ENCODE measurements at places on chromosomes 6 and 20.

DNA sequence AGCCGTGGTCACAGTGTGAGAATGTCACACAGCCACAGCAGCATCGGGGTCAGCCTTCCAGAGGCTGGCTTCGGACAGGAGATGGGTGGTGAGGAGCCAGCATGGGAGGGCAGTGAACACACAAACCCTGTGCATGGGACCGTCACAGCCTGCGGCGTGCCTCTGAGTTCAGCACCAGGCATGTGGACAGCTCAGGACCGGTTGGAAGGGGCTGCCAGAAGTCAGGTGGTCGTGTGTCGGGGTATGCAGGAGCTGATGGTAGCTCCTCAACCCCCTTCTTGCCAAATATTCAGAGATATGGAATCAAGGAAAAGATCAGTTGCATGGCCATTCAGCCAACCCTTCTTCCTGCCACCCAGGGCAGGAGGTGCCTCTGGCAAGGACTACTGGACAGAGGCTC is 28.2 kb downstream of the MYT1 start:
- DNase-seq = no peak

GRCh38 chr20:7180256-7181045 is 413.0 kb downstream of the BMP2 start:
- no peak for DNase-seq

GRCh38 chr6:37531026-37531425 is 31.3 kb upstream of the CCDC167 start:
- no peak for DNase-seq

DNA sequence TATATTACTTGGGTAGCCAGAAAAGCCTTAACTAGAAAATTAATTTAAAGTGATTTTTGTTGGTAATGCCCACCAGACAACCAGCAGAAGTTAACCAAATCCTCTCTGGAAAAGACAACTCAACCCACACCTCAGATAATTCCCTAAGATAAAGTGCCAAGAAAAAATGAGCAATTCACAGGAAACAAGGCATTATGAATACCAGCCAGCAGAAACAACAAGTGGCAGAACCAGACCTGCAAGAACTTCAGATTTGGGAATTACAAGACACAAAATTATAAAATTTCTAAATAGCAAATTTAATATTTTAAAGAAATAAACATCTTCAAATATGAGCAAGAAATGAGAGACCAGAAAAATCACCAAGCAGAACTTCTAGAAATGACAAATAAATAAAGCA is 80.0 kb upstream of the MRPS10 start:
- no peak for DNase-seq

- DNase-seq = no peak
These were observed 16.9 kb downstream of the LRRC1 start for GRCh38 chr6:53811746-53812145.

DNA sequence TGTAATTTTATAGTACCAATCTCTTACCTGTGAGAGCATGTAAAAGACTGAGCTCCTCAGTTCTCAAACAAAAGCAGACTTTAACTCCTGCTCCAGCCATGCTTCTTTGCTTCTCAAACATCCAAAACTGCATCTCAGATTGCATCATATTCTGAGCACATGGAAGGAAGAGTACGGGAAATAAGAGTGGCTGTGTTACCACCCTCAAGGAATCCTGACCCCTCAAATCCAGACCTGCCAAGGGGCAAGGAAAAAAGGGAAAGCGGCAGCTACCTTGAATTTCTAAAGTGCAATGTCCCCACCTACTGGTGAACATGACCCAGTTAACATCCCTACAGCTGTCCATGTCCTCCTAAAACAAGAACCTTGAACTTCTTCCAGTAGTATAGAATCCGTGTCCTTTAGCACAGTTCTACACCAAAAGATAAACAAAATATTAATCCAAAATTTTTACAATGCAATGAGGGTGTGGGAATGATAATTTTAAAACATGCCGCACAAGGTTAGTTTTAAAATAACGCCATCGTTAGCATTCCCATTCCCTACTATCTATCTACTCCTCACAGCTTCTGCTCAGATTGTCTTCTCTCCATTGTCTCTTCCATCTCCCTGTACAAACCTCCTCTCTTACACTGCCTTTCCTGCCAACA is 34.1 kb upstream of the HLA-DQB1 start:
- DNase-seq = peak; percentile 73

DNA sequence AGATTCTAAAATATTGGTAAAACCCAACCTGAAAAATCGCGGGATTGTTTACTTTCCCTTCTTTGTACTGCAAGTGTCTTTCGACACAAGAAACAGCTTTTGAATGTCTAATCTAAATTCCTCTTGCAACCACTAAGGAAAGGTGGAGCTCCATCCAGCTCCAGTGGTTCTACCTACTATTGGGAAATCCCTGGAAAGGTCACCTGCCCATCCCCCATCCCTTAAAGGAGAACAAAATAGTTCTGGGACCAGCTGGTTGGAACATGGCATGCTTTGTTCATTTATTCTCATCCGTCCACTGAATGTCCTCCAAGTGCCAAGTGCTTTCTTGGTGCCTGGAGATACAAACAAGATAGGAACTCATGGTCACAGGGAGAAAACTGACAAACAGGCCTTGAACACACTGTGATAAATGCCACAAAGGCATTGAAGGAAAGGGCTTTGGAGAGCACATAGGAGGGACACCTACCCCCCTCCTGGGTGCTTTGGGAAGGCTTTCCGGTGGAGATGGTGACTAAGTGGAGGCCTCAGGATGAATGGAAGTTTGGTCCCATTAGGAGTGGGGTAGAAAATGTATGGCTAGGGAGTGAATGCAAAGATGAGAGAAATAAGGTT is 2.3 kb upstream of the CITED2 start:
- peak; percentile 70 for DNase-seq

DNA sequence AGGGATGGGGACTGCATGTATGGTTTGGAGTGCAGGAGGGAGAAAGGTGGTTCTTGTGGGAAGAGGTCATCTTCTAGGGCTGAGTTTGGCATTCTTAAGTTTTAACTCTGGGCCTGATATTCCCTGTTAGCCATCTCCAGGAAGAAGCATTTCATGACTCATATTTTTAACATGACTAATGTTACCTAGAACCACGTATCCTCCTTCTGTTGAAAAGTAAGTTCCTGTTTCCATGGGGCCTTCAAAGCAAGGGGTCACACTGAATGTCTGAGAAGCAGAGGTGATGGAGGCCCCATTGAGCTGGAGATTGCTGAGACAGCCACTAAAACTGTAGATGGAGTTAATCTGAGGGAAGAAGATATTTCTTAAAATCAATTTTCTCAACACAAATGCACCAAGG is 30.2 kb downstream of the FAM229B start:
- peak; percentile 38 for DNase-seq

DNA sequence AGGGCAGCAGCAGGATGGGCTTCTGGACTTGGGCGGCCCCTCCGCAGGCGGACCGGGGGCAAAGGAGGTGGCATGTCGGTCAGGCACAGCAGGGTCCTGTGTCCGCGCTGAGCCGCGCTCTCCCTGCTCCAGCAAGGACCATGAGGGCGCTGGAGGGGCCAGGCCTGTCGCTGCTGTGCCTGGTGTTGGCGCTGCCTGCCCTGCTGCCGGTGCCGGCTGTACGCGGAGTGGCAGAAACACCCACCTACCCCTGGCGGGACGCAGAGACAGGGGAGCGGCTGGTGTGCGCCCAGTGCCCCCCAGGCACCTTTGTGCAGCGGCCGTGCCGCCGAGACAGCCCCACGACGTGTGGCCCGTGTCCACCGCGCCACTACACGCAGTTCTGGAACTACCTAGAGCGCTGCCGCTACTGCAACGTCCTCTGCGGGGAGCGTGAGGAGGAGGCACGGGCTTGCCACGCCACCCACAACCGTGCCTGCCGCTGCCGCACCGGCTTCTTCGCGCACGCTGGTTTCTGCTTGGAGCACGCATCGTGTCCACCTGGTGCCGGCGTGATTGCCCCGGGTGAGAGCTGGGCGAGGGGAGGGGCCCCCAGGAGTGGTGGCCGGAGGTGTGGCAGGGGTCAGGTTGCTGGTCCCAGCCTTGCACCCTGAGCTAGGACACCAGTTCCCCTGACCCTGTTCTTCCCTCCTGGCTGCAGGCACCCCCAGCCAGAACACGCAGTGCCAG is at the start of gene TNFRSF6B:
Gene TNFRSF6B (plus strand): TSS at position 25 of the 729 bp plus-strand sequence. CDS start 116 bp downstream, at position 141.
- DNase-seq = no peak

DNA sequence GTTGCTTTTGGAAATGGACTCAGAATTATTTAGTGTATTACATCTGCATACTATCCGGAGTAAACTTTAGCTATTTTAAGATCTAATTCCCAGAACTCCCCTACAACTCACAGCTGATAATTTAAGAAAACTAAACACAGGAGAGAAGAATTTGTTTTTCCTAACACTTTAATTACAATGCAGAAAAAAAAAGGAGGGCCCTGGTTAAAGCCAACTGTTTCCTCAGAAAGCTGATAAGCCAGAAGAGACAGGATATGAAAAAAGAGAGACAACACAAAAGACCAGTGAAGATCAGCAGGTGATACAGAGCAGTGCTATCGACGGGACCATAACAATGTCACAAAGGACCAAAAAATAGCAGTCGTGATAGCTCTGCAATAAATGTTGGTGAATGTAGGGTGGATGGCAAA is 5.8 kb downstream of the IFNGR1 start:
- peak; percentile 40 for DNase-seq

DNA sequence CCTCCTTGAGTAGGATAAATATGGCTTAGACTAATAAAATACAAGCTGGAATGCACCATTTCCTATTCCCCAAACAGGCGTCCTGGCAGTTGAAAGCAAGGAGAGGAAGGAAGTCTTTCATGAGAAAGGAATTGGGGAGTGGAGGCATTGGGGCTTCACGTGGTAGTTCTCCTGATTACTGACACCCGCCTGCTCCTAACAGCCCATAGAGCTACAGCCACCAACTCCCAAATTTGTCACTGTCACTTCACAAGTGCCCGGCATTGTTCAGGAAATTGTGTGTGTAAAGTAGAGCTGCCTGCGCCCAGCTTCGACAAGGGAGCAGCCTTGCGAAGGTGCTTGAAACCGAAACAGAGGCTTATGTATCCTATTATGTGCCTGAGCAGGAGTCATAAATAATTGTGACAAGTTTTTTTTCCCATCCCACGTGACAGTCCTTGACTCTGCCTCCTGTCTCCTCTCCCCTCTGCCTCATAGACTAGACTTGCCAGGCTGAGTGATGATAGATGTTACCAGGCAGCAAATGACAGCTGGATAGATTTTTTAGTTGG is 301.7 kb upstream of the ZFP64 start:
- DNase-seq = peak; percentile 49

GRCh38 chr6:90111387-90111786 is 185.3 kb downstream of the BACH2 start:
- no peak for DNase-seq

DNA sequence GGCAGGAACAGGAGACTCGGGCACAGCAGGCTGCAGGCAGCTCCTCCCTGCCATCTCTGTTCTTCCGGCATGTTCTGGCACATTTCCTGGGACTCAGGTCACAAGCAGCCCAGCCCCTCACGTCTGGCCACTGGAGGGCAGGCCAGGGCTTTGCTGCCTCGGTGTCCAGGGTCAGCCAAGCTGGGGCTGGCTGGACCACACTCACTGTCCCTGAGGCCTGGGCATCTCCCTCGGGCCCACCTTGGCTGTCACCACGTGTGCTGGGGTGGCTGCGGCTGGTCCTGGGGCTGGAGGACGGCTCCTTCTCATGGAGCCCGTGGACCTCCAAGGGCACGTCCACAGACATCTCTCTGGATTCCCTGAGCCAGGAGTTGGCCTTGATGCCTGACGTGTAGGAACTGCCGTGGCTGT is 18.5 kb downstream of the FRMD1 start:
- no peak for DNase-seq

DNA sequence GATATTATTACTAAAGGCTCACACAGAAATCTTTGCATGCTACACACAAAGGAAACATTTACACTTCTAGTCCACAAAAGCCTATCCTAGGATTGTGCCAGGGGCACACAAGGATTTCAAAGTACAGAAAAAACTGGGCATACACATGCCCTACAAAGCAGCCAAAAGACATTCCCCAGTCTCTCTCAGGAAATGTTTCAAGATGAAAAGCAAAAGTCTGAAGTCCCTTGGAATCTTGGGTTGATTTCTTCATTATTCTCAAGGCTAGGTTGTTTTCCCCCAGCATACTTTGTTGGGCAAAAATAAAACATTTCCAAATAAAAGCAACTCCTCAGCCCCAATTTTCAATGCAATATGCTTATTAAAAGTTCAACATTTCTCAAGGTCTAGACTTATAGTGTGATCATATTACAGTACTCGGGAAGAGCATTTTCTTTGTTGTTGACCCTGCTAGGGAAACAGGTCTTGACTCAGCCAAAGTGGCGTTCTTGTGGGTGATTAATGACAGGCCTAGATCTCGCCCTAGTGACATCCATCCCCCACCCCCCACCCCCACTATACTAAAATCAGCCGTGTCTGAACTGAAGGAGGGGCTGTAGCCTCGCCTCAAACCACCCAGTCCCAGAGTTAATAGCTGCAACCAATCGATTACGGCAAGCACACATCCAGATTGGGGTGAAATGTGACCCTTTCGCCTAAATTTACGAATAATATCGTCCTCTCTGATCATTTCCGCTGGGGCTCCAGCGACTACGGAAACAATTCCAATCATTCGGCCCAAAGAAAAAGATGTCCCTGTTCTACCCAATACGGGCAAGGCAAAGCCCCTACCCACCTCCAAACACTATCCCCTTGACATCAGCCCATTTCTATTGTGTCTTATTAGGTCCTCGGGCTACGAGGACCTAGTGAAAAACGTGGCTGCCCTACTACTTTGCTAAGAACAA is 1.4 kb downstream of the AKIRIN2 start:
- DNase-seq = peak; percentile 91

- DNase-seq = no peak
These were observed 228.5 kb downstream of the ZMYND8 start for GRCh38 chr20:47127999-47128398.

GRCh38 chr6:128784266-128784665 is 98.7 kb upstream of the LAMA2 start:
- no peak for DNase-seq

DNA sequence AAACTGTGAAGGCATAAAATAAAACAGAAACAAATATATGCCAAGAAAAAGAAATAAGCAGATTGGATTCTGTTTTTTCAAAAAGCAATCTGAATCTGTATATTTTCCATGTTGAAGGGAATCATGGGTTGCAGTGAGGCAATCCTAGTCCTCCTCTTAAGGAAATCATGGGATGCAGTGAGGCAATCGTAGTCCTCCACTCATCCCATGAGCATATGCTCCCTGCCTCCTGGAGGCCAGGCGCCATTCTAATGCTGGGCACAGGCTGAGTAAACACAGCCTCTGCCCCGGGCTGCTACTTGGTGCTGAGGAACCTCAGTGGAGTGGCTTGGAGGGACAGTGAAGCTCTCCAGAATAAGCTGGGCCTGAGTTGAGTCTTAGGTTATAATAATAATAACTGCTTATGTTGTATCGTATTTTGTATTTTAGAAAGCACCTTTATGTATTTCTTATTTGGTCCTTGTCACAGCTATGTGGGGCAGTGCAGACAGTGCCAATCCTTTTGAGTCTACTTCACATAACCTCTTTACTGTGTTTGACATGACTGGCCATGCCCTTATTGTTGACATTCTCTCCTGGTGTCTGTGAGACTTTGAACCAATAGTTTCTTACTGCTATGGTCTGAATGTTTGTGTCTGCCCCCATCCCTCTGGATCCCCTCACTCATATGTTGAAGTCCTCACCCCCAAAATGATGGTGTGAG is 56.6 kb upstream of the CITED2 start:
- DNase-seq = no peak

Measured in OCI-M1 (cell line).